Smooth muscle cell of trachea (primary cell): ENCODE measurements at places on chromosomes 3 and 15. TPM values are rescaled to one million over a fixed set of nuclear protein-coding genes. Genes with fewer than 3 reads are reported as not detected.

The MESP2 gene
- 0.58 and 1.3 TPM in 2 replicates for total RNA-seq

The ADGRG7 gene
- total RNA-seq = not detected in 2 replicates

The PLA2G4B gene
- total RNA-seq = 0.83 and 10.8 TPM in 2 replicates

The GOLGA6L10 gene
- under 0.01 and 0.44 TPM in 2 replicates for total RNA-seq

The SLC25A26 gene
- 16.9 and 21.7 TPM in 2 replicates for total RNA-seq

The GRM7 gene
- not detected in 2 replicates for total RNA-seq

The PLA2G4D gene
- total RNA-seq = not detected in 2 replicates

The P4HTM gene
- total RNA-seq = 36.5 and 58.7 TPM in 2 replicates

The UBA7 gene
- 46.7 and 92.1 TPM in 2 replicates for total RNA-seq
